ENCODE measurements at places on chromosomes 1 and 21.

GRCh38 chr1:209162651-209163050 lies 420.9 kb upstream of the CAMK1G start:
- DNase-seq: no peak

GRCh38 chr1:94056996-94057395 lies 64.0 kb downstream of the ABCA4 start:
- DNase-seq: no peak

DNA sequence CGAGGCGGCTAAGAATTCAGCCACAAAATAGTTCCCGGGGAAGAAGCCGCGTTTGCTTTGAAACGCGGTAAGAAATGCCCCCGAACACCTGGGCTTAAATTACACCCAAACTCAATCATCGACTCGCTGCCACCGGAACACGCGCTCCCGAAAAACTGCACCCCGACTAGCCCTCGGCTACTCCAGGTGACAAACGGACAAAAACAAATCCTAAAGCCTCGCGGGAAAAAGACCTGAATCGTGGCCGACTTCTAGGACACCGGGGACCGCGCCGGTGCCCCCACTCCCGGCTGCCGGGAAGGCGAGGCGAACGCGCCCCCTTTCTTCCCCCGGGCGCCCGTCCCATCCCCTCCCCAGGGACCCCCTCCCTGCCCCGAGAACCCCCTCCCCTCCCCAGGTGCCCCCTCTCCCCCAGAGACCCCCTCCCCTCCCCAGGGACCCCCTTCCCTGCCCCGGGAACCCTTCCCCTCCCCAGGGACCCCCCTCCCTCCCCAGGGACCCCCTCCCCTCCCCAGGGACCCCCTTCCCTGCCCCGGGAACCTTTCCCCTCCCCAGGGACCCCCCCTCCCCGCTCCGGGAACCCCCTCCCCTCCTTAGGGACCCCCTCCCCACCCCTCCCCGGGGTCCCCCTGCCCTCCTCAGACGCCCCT lies 628 bp downstream of the C1orf159 start:
- no peak for DNase-seq

GRCh38 chr1:62271948-62272728 lies 47.1 kb downstream of the KANK4 start:
- peak; percentile 10 for DNase-seq

- DNase-seq: no peak
Observed at GRCh38 chr1:187871177-187871845, 1042.6 kb downstream of the PLA2G4A start.

DNA sequence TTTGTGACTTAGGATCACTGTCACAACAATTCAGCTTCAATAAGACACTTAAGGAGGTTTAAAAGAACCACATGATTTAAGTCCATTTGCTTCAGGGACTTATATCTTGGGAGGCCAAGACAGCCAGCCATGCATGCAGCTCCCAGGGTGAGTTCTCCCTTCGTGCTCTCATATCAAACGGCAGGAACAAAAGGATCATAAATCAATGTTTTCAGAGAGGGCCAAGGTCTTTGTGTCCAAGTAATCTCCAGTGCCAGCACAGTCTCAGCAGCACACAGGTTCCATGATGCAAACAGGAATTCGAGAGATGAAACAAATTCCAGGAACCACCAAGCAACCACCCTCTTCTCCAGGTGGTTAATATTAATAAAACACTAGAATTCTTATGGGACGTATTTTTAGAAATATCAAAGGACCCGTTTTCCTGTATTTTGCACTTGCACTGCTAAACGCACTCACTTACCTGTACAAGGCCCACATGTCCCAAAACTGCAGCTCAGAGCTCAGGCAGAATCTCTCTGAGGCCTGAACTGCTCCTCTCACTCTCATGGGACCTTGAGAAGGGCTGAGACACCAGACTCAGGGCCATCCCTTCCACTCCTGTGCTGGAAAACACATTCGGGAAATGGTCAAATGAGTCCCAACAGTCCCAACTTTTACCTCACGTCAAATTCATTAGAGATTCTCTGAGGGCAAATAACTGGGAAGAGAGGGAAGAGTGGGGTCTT lies 100.0 kb upstream of the RAB4A start:
- DNase-seq: no peak

Measured in stimulated activated CD4-positive, alpha-beta T cell treated with anti-CD3 and anti-CD28 coated beads, Interleukin-4, amount 100 ng/mL, for 4 hours (primary cell).